ENCODE measurements at places on chromosomes 6 and 20. TPM values are rescaled to one million over a fixed set of nuclear protein-coding genes. Genes with fewer than 3 reads are reported as not detected.

CCN6 gene
- total RNA-seq = not detected

OOEP gene
- total RNA-seq = not detected

HFE gene
- total RNA-seq = 14.8 TPM

IL17F gene
- not detected for total RNA-seq

OR5V1 gene
- total RNA-seq = not detected

KCNK5 gene
- 9.8 TPM for total RNA-seq

PPARD gene
- total RNA-seq = 31.2 TPM

ZC2HC1B gene
- total RNA-seq = not detected

PHACTR1 gene
- 14.1 TPM for total RNA-seq

PRPH2 gene
- total RNA-seq = 0.91 TPM

APOBEC2 gene
- total RNA-seq = 0.57 TPM

GINS1 gene
- total RNA-seq = 3.8 TPM

SLC22A3 gene
- 8.5 TPM for total RNA-seq

ANKEF1 gene
- 9.0 TPM for total RNA-seq

TMEM170B gene
- 2.9 TPM for total RNA-seq

UNC5CL gene
- total RNA-seq = 1.6 TPM

PDYN gene
- total RNA-seq = not detected

PRDM13 gene
- not detected for total RNA-seq

TNNC2 gene
- total RNA-seq = 0.57 TPM

SLC17A9 gene
- 10.1 TPM for total RNA-seq

FAM83C gene
- total RNA-seq = 4.0 TPM

ENPP3 gene
- total RNA-seq = 1.1 TPM

NKAIN4 gene
- not detected for total RNA-seq

SLC26A8 gene
- 0.18 TPM for total RNA-seq

PCSK2 gene
- total RNA-seq = not detected

SLC24A3 gene
- 17.1 TPM for total RNA-seq

CLDN20 gene
- total RNA-seq = not detected

SLC17A2 gene
- total RNA-seq = not detected

IGF2R gene
- 87.3 TPM for total RNA-seq

TMEM74B gene
- total RNA-seq = 3.6 TPM

MROH8 gene
- 3.1 TPM for total RNA-seq

ID4 gene
- total RNA-seq = 32.5 TPM

CAP2 gene
- total RNA-seq = 20.7 TPM

SYNCRIP gene
- total RNA-seq = 124 TPM

HSP90AB1 gene
- total RNA-seq = 936 TPM

SCGN gene
- not detected for total RNA-seq

SIRPB2 gene
- 3.6 TPM for total RNA-seq

RPL7L1 gene
- 73.4 TPM for total RNA-seq

GPR63 gene
- total RNA-seq = 1.4 TPM

DEFB110 gene
- total RNA-seq = not detected

KLC4 gene
- total RNA-seq = 23.8 TPM

OR2J3 gene
- not detected for total RNA-seq

HDGFL1 gene
- total RNA-seq = not detected

SIRPG gene
- total RNA-seq = 0.99 TPM

HLA-DQA1 gene
- total RNA-seq = 30.1 TPM

ENPP5 gene
- 12.5 TPM for total RNA-seq

SLC22A7 gene
- total RNA-seq = not detected

LST1 gene
- total RNA-seq = 6.7 TPM

BPIFB6 gene
- total RNA-seq = not detected

SMLR1 gene
- not detected for total RNA-seq

TRDN gene
- total RNA-seq = 0.44 TPM

RIN2 gene
- 70.4 TPM for total RNA-seq

SSR1 gene
- total RNA-seq = 116 TPM

PAK5 gene
- 0.13 TPM for total RNA-seq

VSX1 gene
- not detected for total RNA-seq
